ENCODE measurements at places on chromosomes 13 and 19.

GRCh38 chr19:16084067-16084685 is 7.9 kb downstream of the TPM4 start:
- no peak for DNase-seq

GRCh38 chr19:6564393-6564792 is 26.6 kb downstream of the CD70 start:
- DNase-seq: no peak

DNA sequence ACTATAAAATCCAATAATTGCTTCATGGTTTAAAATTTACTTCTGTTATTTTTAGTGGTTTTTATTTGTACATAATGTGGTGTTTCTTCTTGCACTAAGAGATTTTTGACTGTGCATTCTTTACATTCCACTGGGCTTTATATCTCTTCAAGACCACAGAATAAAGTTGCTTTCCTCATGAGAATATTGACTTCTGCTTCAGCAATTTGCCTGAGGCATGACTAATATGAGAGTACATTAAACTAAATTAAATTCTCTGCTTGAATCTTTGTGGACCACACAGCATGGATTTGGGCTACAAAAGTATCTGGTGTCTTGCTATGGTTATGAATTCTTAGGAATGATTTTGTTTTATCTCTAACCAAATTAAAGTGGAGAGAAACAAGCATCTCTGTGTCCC is 1463.4 kb upstream of the PCDH20 start:
- no peak for DNase-seq

DNA sequence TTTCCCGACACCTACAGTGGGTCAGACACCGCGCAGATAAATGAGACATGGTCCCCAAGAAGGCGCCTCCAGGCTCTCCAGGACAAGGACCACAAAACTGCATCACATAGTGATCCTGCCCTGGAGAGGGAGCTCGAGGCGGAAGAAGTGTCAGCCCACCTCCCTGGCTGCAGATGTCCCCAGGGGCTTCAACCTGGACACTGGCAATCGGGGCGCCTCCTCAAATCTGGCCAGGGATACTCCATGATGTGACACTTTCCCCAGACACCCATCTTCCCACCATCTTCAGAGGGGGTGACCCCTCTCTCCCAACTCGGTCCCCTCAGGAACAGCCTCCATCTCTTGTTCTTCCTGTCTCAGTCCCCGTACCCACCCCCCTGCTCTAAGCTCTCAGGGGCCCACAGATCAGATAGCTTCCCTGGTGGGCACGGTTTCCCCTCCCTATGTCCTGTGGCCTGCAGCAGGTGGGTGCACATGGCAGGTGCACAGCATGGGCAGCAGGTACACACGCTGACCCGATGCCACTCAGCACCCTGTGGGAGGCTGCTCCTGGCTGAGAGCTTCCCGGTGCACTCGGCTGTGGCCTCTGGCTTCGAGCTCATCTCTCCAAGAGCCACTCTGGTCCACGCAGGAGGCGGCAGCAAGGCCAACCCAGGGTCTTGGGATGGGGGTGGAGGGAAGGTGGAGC is 61.2 kb downstream of the PEPD start:
- no peak for DNase-seq

DNA sequence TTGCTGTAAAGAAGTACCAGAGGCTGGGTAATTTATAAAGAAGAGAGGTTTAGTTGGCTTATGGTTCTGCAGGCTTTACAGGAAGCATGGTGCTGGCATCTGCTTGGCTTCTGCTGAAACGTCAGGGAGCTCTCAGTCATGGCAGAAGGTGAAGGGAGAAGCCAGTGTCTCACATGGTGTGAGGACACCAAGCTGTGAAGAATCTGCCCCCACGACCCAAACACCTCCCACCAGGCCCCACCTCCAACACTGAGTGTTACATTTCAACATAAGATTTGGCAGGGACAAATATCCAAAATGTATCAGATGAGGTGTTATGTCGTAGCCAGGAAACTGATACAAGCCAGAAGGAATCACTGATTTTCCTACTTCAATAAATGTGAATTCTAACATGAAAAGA is 136.5 kb downstream of the CYSLTR2 start:
- no peak for DNase-seq

DNA sequence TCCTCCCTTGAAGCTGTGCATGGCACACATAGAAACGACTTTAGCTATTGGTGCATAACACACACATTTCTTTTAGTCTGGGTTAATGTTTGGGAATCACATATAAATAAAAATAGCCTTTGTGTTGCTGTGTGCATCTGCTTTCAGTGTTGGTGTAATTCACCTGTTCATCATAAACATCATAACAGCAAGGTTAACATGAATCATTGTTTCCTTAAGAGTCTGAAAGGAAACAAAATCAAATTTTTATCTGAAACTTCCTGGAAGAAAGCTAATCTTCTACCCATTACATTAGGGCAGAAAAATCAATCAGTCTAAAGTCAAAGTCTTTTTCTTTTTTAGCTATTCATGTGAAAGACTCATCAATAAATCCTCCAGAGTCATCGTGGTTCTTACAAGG is 35.0 kb upstream of the TNFSF11 start:
- DNase-seq: no peak

DNA sequence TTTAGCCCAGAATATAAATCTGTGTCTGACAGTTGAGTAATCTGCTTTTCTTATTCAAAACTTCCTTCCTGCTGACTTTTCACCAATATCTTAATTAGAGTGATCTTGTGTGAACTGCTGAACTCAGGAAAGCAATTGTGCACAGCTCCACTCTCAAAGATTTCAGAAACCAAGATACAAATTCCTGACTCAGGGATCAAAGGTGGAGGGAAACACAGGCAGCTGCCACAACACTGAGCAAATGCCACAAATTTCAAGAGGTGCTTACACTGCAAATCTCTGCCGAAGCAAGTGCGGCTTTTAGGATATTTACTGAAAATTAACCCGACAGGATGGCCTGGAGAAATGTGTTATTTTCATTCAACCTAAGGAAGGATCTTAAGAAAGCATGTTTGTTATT is 111.4 kb downstream of the STOML3 start:
- DNase-seq: no peak

DNA sequence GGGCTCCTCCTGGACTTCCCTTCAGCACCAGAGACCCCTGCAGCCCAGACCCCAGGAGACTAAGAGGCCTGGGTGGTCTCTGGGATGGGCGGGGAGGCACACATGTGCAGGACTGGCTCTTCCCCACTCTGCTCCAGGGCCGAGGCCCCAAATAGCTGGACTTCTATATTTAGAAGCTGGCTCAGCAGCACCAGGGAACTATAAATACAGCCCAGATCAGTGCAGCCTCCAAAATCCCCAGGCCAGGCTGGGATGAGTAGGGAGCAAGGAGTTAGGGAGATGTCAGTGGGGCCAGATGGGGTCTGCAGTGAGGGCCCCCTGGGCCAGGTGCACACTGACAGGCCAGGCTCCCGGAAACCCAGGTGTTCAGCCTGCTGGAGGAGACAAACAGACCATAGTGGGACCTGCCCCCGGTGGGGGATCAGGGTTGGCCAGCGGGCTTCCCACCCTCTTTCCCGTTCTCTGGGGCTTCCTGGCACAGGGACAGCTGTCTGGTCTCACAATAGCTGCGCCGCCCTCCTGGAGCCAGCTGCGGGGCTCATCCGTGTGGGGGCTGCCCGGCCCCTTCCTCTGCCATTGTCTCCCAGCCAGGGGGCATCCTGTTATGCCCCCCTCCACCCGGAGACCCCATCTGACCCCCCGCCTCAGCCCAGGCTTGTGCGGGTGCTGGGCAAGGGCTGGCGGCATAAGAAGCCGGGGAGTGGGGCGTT is 5.5 kb upstream of the ADGRE5 start:
- no peak for DNase-seq

DNA sequence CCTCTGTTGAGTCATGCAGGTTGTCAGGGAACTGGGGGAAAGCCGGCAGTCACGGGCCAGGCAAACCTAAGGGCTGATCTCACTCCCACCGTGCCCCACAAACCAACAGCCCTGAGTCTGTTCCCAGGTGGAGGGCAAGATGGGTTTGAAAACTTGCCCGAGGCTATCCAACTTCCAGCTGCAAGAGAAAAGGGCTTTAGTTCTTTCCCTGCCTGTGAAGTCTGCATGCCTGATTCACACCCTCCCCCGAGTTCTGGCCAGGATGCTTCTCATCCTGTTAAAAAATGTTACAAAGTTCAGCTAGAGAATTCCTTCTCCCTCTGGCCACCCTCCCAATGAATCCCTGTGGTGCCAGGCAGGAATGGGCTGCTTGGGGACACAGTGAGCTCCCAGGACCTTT is 33.1 kb downstream of the MYO16 start:
- no peak for DNase-seq

- DNase-seq: peak; percentile 10
These were observed 88.4 kb upstream of the ZNF492 start for GRCh38 chr19:22545751-22546150.

GRCh38 chr19:38577826-38578225 is 39.9 kb downstream of the MAP4K1 start:
- no peak for DNase-seq

- no peak for DNase-seq
These were observed 54.0 kb downstream of the GNG7 start for GRCh38 chr19:2648528-2648937.

GRCh38 chr13:30982906-30983305 is 50.5 kb downstream of the TEX26 start:
- no peak for DNase-seq

GRCh38 chr13:29677627-29678026 is 82.1 kb upstream of the SLC7A1 start:
- no peak for DNase-seq

- DNase-seq: no peak
These were observed 7.8 kb upstream of the SIGLECL1 start for GRCh38 chr19:51242881-51243630.

DNA sequence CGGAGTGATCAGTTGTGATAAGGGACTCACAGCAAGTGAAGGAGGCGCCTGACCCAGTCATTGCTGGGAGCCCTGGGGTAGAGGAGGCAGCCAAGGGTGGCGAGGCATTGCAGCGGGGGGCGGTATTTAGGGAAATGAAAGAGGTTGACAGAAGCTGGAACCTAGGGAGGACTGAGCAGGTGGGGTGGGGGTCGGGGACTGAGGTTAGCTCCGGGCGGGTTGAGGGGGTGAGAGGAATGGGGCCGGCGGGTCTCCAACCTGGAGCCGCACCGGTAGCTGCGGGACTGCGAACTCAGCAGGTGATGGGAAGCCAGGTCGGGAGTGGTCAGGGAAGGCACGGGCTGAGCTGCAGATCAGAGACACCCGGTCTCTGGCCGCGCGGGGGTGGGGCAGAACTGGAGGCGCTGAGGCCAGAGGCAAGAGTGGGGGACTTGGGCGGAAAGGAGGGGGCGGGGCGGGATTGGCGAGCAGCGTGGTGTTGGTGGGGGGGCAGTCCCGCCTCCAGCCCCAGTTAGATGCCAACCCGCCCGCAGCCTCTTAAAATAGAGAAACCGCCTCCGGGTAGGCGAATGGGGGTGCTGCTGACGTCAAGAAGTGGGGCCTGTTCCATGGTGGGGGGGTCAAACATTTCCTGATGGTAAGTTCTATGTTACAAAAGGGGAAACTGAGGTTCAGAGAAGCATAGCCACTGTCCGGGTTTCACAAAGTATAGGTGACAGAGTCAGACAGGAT is 1.5 kb downstream of the MAST3 start:
- DNase-seq: no peak

DNA sequence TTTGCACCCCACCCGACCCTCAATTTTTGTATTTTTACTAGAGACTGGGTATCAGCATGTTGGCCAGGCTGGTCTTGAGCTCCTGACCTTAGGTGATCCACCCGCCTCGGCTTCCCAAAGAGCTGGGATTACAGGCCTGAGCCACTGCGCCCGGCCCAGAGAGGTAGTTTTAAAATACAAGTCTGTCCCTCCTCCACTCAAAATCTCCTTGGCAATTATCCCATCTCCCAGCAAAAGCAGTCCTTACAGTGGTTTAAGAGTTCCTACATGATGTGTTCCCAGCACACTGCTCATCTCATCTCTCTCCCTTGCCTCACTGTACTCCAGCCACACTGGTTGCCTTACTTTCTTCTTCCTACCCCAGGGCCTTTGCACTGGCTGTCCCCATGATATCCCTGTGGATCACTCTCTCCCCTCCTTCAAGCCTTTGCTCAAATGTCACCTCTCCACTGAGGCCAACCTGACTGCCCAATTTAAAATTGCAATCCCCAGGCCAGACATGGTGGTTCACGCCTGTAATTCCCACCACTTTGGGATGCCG is 24.3 kb downstream of the LRFN3 start:
- no peak for DNase-seq

DNA sequence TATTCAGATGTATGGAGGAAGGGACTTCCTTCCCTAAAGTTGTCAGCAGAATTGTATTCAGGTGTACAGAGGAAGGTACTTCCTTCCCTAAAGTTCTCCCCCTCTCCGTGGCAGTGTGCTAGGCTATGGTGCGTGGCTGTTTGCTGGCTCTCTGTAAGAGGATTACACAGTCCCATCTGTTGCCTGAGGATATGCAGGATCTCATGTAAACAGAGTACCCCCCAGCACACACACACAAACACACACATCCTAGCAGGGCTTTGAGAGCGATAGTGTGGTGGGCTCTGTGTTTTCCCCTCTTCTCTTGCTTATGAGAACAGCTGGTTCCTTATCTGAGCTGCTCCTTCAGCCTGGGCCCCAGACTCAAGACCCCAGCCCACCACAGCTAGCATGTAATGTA is 10.3 kb downstream of the NEK5 start:
- DNase-seq: no peak

- DNase-seq: peak; percentile 12
These were observed 475.4 kb upstream of the ARGLU1 start for GRCh38 chr13:107043021-107043956.

DNA sequence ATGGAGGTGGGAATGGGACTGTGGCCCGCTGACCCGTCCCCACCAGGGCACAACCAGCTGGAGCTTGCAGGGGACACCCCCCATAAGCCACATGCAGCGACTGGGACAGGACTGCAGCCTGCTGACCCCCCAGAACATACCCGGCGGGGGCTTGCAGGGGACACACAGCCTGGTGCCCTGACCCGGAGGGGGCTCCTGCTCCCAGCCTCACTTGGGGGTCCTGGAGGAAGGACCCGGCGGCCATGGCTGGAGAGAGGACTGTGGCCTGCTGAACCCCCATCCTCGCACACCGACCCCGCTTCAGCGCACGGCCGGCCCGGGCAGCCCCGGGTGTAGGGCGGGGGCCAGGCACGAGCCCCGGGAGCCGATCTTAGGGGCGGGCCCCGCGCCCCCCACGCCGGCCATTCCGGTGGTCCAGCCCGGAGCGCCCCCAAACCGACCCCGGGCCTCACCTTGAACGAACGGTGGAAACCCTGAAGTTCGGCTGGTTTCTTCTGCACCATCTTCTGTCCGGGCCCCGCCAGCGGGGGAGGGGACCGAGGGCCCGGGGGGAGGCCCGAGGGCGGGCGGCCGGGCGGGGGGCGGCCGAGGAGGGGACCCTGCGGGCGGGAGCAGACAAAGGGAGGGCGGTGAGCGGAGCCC is 574 bp downstream of the MKNK2 start:
- peak; percentile 70 for DNase-seq
